ENCODE measurements at places on chromosomes 1 and 21.
A peak's percentile ranks its signal among the peaks of the same experiment; 100 is the strongest.

GRCh38 chr21:41066086-41066938, 101.6 kb upstream of the BACE2 start:
- no peak for DNase-seq

GRCh38 chr1:22886211-22886610, 86.5 kb downstream of the LACTBL1 start:
- no peak for DNase-seq

DNA sequence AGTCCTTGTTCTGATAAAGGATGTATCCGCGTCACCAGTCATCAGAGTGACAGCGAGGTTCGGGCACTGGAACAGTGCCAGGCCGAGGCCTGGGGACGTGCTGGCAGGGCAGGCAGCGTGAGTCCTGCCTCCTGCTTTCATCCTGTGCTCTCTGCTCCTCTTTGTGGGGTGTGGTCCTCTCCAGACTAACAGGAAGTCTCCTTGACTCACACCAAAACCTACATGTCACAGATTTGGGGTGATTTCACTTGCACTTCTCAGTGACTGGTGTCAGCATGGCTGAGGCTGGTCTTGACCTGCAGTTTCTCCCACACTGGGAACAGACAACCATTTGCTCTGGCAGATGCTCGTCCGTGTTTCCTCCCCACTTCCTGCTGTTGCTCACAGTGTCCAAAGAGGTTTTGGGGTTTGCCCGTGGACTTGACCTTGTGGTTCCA, 8.8 kb upstream of the NLRP3 start:
- DNase-seq, result peak; percentile 77

- DNase-seq, result no peak
Measured at GRCh38 chr1:243280571-243281129, 24.8 kb downstream of the SDCCAG8 start.

GRCh38 chr1:50066806-50067205, 41.9 kb upstream of the ELAVL4 start:
- no peak for DNase-seq

GRCh38 chr1:233478611-233479010, 135.3 kb upstream of the KCNK1 start:
- no peak for DNase-seq

- no peak for DNase-seq
Measured at GRCh38 chr1:153174624-153175023, 23.9 kb upstream of the SPRR2G start.

DNA sequence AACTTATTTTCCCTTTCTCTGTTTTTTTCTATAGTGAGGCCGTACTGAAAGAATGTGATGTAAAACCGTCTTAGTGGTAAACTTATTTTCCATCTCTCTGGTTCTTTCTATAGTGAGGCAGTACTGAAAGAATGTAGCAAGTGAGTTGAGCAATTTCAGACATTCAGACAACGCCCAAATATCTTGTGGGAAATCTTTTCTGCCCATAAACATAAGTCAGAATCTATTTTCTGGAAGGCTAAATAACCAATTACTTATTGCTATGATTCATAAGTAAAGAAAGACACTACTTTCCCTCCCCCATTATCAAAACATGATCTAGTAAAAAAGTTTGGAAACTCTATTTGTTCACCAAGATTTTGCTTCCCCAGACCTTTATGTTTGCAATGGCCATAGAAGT, 18.8 kb upstream of the SCCPDH start:
- DNase-seq, result no peak
